CD4-positive, alpha-beta memory T cell (primary cell): ENCODE measurements at places on chromosomes 12 and 14. TPM values are rescaled to one million over a fixed set of nuclear protein-coding genes. Genes with fewer than 3 reads are reported as not detected.

GRCh38 chr12:121582583-121583333, 1.9 kb upstream of the KDM2B start:
- no peaks in the 10 kb centered on the region for H3K27me3 ChIP-seq
- DNase-seq: no peak
- H3K36me3 ChIP-seq: no peaks in the 10 kb centered on the region
- peaks cover 56% of the 10 kb centered on the region for H3K4me1 ChIP-seq
- H3K27ac ChIP-seq: peak overlapping the region; percentile 71

- no peak for DNase-seq
- no peak overlapping the region for H3K4me3 ChIP-seq
- no peaks in the 10 kb centered on the region for H3K4me1 ChIP-seq
- H3K27me3 ChIP-seq: no peaks in the 10 kb centered on the region
- H3K27ac ChIP-seq: no peak overlapping the region
Measured at GRCh38 chr12:107992870-107993451, 136.1 kb upstream of the WSCD2 start.

DNA sequence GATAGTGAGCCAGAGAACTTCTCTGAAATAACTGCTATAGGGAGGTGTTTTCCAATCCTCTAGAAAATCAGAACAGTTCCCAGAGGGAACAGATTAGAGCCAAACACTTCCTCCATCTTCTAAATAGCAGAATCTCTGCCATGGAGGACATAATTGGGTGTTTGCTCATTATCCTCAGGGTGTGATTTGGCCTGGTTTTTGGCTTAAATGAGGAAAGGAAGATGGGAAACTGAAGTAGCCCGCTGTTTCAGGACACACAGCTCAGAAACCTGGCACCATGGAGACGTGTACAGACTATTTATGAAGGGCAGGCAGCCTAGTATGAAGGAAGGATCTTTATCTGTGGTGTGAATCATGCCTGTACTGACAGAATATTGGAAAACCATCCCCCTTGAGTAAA, 231.7 kb upstream of the PRKD1 start:
- no peak for DNase-seq
- H3K4me3 ChIP-seq: no peak overlapping the region
- no peaks in the 10 kb centered on the region for H3K36me3 ChIP-seq
- no peaks in the 10 kb centered on the region for H3K4me1 ChIP-seq

- no peak for DNase-seq
- H3K27ac ChIP-seq: no peak overlapping the region
- no peaks in the 10 kb centered on the region for H3K36me3 ChIP-seq
- no peaks in the 10 kb centered on the region for H3K27me3 ChIP-seq
- no peaks in the 10 kb centered on the region for H3K4me1 ChIP-seq
- no peak overlapping the region for H3K4me3 ChIP-seq
Measured at GRCh38 chr12:79302162-79302814, 388.5 kb downstream of the PAWR start.

DNA sequence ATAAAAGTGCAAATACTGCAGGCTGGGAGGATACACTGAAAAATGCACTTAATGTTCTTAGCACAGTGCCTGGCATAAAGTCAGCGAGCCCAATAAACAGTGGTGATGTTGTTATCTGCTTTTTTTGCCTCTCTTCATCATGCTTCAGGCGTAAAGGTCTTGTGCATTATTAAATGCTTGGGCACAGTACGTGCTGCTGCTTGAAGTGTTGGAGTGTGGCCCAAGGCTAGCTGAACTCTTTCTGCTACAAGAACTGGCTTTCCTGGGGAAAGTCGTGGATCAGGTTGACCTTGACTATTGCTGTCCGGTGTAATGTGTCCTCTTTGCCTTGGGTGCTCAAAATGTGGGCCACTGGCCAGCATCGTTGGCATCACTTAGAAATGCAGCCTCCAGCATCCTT, 43.0 kb downstream of the SMOC1 start:
- H3K27ac ChIP-seq: no peak overlapping the region
- H3K27me3 ChIP-seq: no peaks in the 10 kb centered on the region

DNA sequence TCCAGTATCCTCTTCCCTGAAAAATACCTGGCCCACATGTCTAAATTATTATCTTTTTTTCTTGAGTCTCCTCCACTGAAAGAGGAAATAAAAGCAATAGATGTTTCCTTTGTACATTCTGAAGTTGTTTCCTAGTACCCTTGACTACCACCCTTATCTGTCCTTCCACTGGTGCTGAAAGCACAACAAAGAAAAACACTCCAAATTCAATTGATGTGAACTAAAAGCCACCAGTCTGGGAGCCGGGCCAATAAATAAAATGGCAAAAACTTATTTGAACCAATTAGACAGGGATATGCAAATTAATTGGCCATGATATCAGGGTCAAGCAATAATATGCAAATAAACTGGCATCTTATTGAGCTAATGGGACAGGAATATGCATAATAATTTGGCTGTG, 330.5 kb downstream of the PAWR start:
- no peaks in the 10 kb centered on the region for H3K4me1 ChIP-seq
- H3K4me3 ChIP-seq: no peak overlapping the region
- H3K27me3 ChIP-seq: no peaks in the 10 kb centered on the region
- no peak for DNase-seq
- H3K36me3 ChIP-seq: no peaks in the 10 kb centered on the region
- no peak overlapping the region for H3K27ac ChIP-seq

GRCh38 chr14:60922050-60922449, 58.8 kb downstream of the TRMT5 start:
- no peak for DNase-seq
- no peaks in the 10 kb centered on the region for H3K27me3 ChIP-seq
- H3K4me1 ChIP-seq: no peaks in the 10 kb centered on the region
- H3K36me3 ChIP-seq: no peaks in the 10 kb centered on the region

DNA sequence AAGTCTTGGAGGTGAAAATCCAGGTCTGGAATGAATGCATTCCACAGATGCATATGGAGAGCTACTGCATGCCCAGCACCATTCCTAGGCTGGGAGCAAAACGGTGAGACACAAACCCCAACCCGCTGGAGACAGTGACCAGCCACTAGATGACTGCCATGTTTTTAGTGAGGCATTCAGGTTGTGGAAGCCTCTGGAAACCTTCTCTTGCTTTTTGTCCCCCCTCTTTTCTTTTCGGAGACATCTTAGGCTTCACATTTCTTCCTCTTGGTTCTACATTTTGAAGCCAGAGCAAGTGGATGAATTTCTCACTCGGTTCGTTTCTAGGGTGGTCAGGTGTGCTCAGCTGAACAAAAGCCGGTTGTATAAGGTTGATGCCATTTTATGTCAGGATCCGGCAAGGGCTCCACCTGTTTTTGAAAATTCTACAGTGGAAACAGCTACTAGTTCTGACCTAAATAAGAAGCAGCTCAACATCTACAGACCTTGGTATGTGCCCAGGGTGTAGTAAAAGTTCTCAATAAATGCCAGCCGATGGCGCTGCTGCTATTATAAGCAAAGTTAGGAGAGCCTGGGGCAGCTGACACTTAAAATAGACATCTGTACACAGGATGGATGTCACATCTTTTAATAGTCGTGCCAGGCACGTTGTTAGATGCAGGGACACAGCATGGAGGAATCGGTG, 1.8 kb upstream of the ZNF839 start:
- DNase-seq: no peak
- no peaks in the 10 kb centered on the region for H3K27me3 ChIP-seq
- H3K36me3 ChIP-seq: no peaks in the 10 kb centered on the region
- peaks cover 57% of the 10 kb centered on the region for H3K4me1 ChIP-seq
- peak overlapping the region; percentile 37 for H3K27ac ChIP-seq

- peak overlapping the region; percentile 98 for H3K27ac ChIP-seq
- peak; percentile 70 for DNase-seq
- H3K27me3 ChIP-seq: no peaks in the 10 kb centered on the region
- H3K4me3 ChIP-seq: peak overlapping the region; percentile 30
- H3K4me1 ChIP-seq: peaks cover 100% of the 10 kb centered on the region
- peaks cover 16% of the 10 kb centered on the region for H3K36me3 ChIP-seq
Measured at GRCh38 chr14:99234355-99234754, 37.6 kb downstream of the BCL11B start.

DNA sequence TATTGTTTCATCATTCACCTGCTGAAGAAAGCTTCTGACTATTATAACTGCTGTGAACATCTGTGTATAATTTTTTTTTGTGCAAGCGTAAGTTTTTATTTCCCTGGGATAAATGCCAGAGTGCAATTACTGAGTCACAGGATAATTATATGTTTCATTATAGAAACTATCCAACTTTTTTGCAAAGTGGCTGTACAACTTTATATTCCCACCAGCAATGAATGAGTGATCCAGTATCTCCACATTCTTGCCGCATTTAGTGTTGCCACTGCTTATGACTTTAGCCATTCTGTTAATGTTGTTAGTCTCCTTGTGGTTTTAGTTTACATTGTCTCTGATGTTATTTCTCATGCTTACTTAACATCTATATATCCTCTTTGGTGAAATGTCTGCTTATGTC, 88.1 kb upstream of the CCDC175 start:
- no peaks in the 10 kb centered on the region for H3K4me1 ChIP-seq
- no peak overlapping the region for H3K4me3 ChIP-seq
- no peaks in the 10 kb centered on the region for H3K36me3 ChIP-seq
- no peaks in the 10 kb centered on the region for H3K27me3 ChIP-seq
- DNase-seq: no peak

- H3K27ac ChIP-seq: peak within 1 kb of the TSS; percentile 55
- H3K36me3 ChIP-seq: no peaks in the 10 kb centered on the region
- peaks cover 30% of the 10 kb centered on the region for H3K4me1 ChIP-seq
- H3K27me3 ChIP-seq: no peaks in the 10 kb centered on the region
Measured at GRCh38 chr12:122834921-122835749, at the start of gene HIP1R. Gene HIP1R (plus strand): TSS chr12:122835457. CDS start chr12:122835551, 94 bp downstream.

DNA sequence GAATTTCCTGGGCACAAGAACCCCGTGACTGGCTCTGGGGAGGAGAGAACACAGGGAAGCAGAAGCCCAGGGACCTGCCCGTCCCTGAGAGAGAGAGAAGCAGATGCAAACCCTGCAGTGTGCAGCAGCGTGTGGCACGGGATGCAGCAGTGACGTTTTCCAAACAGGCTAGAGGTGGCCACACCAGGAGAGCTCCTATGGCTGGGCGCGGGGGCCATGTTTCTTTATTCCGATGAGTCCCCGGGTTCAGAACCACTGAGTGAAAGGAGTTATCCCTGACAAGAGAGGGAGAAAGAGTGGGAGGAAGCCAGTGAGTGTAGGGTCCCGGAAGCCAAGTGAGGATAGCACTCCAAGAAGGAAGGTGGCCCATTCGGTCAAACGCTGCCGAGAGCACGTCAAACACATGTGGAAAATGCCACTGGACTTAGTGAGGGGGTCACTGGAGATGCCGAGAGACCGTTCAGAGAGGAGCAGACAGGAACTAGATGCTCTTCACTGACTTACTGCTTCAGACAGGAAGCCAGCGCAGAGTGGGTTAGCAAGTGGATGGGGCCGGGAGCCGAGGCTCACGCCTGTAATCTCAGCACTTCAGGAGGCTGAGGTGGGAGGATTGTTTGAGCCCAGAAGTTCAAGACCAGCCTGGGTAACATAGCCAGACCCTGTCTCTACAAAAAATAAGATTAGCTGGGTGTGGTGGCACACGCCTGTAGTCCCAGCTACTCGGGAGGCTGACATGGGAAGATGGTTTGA, 123.0 kb downstream of the BCL11B start:
- no peak overlapping the region for H3K4me3 ChIP-seq
- DNase-seq: no peak
- H3K4me1 ChIP-seq: no peaks in the 10 kb centered on the region
- no peaks in the 10 kb centered on the region for H3K36me3 ChIP-seq

DNA sequence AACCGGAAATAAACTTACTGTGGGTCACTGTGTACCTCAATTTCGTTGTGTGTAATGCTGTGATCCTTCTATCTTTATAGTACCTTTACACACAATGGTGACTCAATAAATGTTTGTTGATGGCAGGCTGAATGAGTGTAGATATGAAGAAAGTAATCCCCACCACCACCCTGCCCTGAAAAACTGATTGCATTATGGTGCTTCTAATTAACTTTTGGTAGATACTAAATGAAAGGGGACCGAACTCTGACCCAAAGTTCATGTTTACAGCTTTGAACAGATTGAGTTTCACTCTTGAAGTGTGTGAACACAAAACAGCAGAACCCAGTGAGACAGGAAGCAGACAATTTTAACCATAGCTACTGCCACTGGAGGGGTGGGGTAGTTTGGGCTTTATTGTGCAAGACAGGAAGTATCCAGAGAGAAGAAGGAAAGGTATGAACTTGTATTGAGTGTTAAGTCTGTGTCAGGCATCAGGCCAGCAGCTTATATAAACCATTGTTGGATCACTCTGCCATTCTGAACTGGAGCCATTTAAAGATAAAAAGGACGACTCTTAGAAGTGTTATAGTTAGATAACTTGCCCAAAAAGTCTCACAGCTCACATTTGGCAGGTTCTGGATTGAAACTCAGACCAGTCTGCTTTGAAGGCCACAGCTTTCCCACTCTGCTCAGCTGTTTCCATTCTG, 197.0 kb upstream of the AMIGO2 start:
- no peaks in the 10 kb centered on the region for H3K27me3 ChIP-seq
- no peaks in the 10 kb centered on the region for H3K36me3 ChIP-seq
- peak; percentile 85 for DNase-seq
- H3K4me1 ChIP-seq: peaks cover 44% of the 10 kb centered on the region

GRCh38 chr12:57607958-57608663, 3.1 kb upstream of the ARHGEF25 start:
- no peak overlapping the region for H3K27ac ChIP-seq
- no peak for DNase-seq
- peaks cover 10% of the 10 kb centered on the region for H3K27me3 ChIP-seq
- H3K4me3 ChIP-seq: no peak overlapping the region

GRCh38 chr14:34093883-34094282, 143.0 kb upstream of the EGLN3 start:
- peaks cover 6% of the 10 kb centered on the region for H3K4me1 ChIP-seq
- H3K27ac ChIP-seq: no peak overlapping the region
- no peaks in the 10 kb centered on the region for H3K27me3 ChIP-seq
- no peaks in the 10 kb centered on the region for H3K36me3 ChIP-seq

GRCh38 chr14:71324767-71325272, 417.6 kb downstream of the PCNX1 start:
- no peak overlapping the region for H3K27ac ChIP-seq
- H3K36me3 ChIP-seq: no peaks in the 10 kb centered on the region
- peaks cover 64% of the 10 kb centered on the region for H3K4me1 ChIP-seq
- peak; percentile 56 for DNase-seq
- no peak overlapping the region for H3K4me3 ChIP-seq
- no peaks in the 10 kb centered on the region for H3K27me3 ChIP-seq

DNA sequence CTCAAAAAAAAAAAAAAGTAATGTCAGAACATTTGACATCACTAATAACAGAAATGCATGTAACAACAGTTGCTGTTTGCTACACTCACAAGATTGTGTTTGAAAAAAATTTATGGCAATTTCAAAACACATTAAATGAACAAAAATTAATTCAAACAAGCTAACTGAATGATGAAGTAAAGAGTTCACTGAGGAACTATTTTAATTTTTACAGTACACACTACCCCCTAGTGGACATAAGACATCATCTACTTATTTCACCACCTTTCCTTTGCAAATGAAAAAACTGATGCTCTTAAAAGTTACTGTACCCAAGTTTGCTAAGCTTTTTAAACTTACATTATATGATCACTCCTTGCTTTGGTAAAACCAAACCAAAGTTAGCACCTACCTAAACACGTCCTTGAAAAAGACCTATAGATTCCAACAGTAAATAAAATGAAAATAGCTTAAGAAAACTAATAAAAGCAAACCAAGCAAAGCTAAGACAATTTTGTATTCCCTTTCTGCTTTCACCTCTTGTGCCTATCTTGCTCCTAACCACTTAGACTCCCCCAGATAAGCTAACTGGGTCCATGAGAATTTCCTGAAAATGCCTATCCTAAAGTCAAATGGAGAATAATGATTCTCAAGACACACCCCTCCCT, 22.2 kb downstream of the UBE2N start:
- DNase-seq: no peak
- H3K36me3 ChIP-seq: no peaks in the 10 kb centered on the region
- H3K4me3 ChIP-seq: no peak overlapping the region
- H3K27me3 ChIP-seq: no peaks in the 10 kb centered on the region
- H3K4me1 ChIP-seq: peaks cover 80% of the 10 kb centered on the region

The CRIP2 gene
- polyA plus RNA-seq: 256 TPM

The MEG3 gene
- not detected for polyA plus RNA-seq

The MANSC1 gene
- 1.4 TPM for polyA plus RNA-seq

The NGB gene
- not detected for polyA plus RNA-seq

The C12orf50 gene
- not detected for polyA plus RNA-seq

The ASPG gene
- polyA plus RNA-seq: not detected

The SPIC gene
- not detected for polyA plus RNA-seq
